Activated CD4-positive, alpha-beta T cell treated with anti-CD3 and anti-CD28 coated beads, Interleukin-2, amount 50 U/mL, for 48 hours (primary cell): ENCODE measurements at places on chromosomes 4 and X.

- DNase-seq, result no peak
Measured at GRCh38 chrX:26851981-26852380, 611.2 kb downstream of the PPP4R3C start.

- DNase-seq, result no peak
Measured at GRCh38 chrX:21947671-21948070, 7.2 kb downstream of the SMS start.

DNA sequence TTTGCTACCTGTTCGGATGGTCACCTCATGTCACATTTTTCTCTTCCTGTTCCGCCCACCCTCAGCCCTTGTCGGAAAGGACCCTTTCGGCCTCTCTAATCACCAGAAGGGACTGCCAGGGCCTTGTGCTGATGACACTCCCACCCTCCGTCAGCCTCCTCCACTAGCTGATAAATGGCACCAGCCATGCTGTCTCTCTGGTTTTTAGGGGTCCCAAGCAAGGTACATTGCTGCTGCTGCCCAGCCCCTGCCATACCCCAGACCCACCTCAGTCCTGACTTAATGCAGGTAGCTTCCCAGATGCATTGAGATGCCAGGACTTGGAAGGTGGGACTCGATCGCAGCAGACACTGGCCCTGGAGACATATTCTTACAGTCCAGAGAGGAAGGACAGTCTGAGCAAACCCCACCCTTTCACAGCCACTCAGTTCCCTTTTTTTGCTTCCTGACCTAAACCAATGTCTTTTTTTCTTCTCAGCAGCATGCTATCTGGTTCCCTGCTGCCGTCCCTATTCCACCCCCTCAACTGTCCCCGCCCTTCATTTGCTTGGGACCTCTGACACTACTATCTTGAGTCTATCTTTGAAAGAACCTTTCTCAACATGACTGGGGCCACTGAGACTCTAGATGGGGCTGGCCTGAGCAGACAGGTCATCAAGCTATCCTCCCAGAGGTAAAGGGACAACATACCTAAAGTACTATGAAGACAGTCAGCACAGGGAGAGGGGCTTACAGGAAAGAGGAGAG lies at the start of gene BTK:
Gene BTK, minus strand, starts transcription at position 397 of the 747 bp plus-strand sequence. CDS start 10,907 bp downstream, outside the sequence.
- DNase-seq, result no peak

- no peak for DNase-seq
Measured at GRCh38 chr4:119244832-119245231, 32.3 kb downstream of the USP53 start.

- no peak for DNase-seq
Measured at GRCh38 chr4:80073473-80074008, 512 bp upstream of the ANTXR2 start.
